NCI-H1092 (cell line): ENCODE measurements at places on chromosomes 12 and 14.
A peak's percentile ranks its signal among the peaks of the same experiment; 100 is the strongest.

DNA sequence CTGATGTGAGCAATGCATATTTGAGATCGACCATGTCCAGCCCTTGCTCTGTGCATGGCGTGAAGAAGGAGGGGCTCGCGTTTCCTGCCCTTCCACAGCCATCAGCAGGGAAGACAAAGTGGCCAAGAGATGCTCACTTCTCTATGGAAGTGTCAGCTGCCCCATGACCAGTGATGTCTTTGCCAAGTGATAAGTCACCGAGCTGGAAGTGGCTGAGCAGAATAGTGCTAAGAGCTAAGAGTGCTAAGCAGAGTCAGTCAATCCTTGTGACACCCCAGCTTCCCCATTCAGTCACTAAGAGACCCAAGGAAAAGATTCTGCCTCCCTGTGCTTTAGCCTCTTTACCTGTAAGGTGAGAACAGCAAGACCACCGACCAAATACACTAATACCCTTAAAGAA is 50.5 kb upstream of the CEP83 start:
- DNase-seq: no peak

GRCh38 chr14:79420725-79421124 is 790.6 kb downstream of the DIO2 start:
- no peak for DNase-seq

DNA sequence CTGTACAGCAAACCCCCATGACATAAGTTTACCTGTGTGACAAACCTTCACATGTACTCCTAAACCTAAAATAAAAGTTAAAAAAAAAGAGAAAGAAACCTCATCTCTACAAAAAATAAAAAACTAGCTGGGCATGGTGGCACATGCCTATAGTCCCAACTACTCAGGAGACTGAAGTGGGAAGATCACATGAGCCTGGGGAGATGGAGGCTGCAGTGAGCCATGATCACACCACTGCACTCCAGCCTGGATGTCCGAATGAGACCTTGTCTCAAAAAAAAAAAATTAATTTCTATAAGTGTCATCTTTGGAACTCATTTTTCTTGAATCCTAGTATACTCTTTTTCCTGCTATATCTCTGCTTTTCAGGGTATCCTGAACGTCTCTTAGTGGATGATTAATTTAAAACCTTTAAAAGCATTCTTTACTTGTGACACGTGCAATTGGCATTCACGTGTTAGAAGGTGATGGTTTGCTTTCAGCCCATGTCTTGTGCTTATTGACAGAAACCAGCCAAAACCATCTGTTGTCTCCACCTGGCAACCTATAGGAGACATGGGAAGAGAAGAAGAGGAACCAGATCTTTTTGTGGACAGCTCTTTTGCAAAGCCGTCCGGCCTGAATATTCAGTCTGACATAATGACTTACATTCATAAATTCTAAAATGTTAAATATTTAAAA is 30.6 kb upstream of the PPFIBP1 start:
- DNase-seq: no peak

- DNase-seq: no peak
Measured at GRCh38 chr14:80868260-80868659, 73.3 kb downstream of the CEP128 start.

DNA sequence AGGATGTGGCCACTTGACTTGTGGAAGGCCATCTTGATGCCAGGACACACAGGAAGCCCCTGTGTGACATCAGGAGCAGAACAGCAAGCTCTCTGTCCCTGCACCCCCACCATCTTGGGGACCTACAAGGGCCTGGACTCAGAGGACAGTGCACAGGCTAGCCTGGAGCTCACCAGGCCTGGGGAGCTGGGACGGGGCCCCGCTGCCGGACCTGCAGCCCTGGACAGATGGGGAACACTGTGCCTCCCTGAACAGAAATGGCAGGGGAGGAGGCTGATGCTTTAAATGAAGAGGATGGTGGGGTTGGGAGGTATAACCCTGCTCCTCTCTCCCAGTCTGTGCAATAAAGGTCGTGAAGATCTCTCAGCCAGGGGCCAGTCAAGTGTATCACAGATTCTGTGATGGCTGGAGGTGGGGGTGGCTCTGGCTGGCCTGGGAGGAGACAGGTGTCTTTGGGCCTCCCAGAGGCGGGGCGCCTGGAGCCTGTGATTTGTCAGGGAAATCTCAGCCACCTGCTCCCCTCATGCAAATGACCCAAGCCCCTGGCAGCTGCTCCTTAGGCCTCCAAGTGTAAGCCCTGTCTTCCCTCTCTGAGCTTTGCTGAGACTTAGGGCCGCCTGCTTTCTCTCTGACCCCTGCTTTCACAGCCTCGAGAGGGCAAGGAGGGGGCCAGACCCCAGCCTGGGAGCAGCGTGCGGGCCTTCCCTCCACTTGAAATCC is 1.1 kb upstream of the GNB3 start:
- no peak for DNase-seq

DNA sequence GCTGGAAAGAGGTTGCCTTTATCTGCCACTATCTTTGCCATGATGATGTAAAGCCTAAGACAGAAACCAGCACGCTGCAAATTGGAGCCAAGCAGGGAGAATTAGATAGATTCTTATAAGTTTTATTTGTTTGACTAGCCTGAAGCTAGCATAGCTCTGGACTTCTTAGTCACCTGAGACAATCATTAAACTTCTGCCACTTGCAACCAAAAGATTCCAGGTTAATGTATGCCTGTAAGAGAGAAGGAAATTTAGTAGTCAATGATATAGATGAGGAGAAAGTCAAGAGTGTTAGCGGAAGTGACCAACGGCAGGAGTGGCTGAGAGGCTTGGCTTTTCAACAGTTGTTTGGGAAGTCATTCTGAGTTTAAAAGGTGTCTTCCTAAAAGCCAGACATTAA is 1106.6 kb downstream of the VRK1 start:
- DNase-seq: no peak

GRCh38 chr14:71645656-71646055 is 286.6 kb upstream of the RGS6 start:
- DNase-seq: no peak

- DNase-seq: no peak
Measured at GRCh38 chr12:9404469-9405260, 196.5 kb upstream of the PZP start.

GRCh38 chr14:70254476-70254961 is 65.8 kb upstream of the SLC8A3 start:
- peak; percentile 28 for DNase-seq
